Forelimb muscle (tissue), 1 donor: ENCODE measurements at places on chromosomes 7 and 10. TPM values are rescaled to one million over a fixed set of nuclear protein-coding genes. Genes with fewer than 3 reads are reported as not detected.

The PTPRE gene
- polyA plus RNA-seq = 7.8 TPM

The ATG9B gene
- 0.73 TPM for polyA plus RNA-seq

The ZNF853 gene
- polyA plus RNA-seq = 16.6 TPM

The CACNA2D1 gene
- 131 TPM for polyA plus RNA-seq

The CDNF gene
- 3.5 TPM for polyA plus RNA-seq

The MMRN2 gene
- polyA plus RNA-seq = 18.5 TPM

GRCh38 chr10:122421742-122422141 is 32.7 kb upstream of the ARMS2 start:
- no peak for DNase-seq

DNA sequence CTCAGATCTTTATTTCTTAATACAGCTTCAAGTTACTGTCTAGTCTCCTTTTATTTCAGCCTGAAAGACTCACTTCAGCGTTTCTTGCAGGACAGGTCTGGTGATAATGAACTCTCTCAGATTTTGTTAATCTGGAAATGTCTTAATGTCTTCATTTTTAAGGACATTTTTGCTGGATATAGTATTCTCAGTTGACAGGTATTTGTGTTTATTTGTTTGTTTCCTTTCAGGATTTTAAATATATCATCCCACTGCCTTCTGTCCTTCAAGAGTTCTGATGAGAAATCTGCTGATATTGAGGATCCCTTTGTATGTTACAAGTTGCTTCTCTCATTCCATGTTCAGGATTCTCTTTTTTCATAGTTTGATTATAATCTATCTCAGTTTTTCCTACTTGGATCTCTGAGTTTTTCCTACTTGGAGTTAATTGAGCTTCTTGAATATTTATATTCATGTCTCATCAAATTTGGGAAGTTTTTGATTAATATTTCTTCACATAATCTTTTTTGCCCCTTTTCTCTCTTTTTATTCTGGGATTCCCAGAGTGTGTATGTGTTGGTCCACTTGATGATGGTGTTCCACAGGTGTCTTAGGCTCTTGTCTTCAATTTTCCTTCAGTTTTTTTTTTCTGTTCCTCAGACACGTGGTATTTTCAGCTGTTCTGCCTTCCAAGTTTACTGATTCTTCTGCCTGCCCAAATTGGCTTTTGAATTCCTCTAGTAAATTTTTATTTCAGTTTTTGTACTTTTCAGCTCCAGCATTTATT is 49.9 kb downstream of the PTEN start:
- no peak for DNase-seq

- no peak for DNase-seq
Observed at GRCh38 chr10:31102421-31102820, 70.8 kb upstream of the ZNF438 start.

DNA sequence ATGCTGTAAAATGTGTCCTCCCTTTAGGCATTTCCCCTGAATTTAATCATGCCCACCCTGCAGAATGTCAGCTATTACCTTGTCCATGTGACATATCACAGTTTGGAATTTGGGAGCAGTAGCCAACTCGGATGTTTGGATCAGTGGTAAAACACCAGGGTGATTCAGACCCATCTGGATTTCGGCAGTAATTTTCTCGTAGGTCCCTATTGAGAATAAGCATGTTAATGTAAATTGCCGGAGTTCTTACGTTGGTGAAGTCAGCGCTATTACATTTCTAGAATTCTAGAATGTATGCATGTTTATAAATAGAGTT is 44.1 kb downstream of the HGF start:
- DNase-seq = no peak

DNA sequence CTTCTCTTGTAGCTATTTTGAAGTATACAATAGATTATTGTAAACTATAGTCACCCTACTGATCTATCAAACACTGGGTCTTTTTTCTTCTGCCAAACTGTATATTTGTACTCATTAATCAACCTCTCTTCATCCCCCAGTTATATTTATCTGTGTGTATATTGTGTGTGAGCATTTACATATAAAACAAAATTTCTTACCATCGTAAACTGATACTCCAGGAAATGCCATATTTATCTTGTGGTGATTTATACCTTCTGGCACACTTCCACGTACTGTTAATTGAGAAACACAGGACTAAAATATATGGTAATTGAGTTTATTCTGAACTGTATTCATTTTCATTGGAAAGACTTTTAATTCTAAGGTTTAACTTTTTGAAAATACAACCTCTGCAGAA is 18.9 kb downstream of the ANLN start:
- DNase-seq = no peak

GRCh38 chr10:75099952-75100763 is 11.3 kb upstream of the SAMD8 start:
- no peak for DNase-seq

- DNase-seq = no peak
Observed at GRCh38 chr7:27108390-27109127, 6.1 kb upstream of the HOXA2 start.

- no peak for DNase-seq
Observed at GRCh38 chr7:99083068-99083651, 60.7 kb downstream of the SMURF1 start.
